ENCODE measurements at places on chromosomes 6 and 20.

GRCh38 chr20:38405132-38405531 is 30.0 kb downstream of the SNHG17 start:
- DNase-seq, result no peak

GRCh38 chr6:150691463-150691862 is 91.8 kb downstream of the PLEKHG1 start:
- DNase-seq, result no peak

DNA sequence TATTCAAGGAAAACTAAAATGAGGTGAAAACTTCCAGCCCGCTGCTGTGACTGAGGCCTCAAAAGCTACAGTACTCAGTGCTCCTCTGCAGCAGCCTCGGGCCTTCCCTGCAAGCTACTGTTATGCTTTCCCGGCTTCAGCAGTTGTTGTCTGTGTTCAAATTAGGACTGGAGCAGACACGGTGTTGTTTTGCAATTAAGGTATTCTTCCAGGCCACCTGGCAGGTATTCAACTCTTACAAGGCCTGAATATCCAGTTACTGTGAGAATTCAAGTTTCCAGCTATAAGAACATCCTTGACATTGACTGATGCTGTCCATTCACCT is 10.7 kb downstream of the TXNDC5 start:
- no peak for DNase-seq

DNA sequence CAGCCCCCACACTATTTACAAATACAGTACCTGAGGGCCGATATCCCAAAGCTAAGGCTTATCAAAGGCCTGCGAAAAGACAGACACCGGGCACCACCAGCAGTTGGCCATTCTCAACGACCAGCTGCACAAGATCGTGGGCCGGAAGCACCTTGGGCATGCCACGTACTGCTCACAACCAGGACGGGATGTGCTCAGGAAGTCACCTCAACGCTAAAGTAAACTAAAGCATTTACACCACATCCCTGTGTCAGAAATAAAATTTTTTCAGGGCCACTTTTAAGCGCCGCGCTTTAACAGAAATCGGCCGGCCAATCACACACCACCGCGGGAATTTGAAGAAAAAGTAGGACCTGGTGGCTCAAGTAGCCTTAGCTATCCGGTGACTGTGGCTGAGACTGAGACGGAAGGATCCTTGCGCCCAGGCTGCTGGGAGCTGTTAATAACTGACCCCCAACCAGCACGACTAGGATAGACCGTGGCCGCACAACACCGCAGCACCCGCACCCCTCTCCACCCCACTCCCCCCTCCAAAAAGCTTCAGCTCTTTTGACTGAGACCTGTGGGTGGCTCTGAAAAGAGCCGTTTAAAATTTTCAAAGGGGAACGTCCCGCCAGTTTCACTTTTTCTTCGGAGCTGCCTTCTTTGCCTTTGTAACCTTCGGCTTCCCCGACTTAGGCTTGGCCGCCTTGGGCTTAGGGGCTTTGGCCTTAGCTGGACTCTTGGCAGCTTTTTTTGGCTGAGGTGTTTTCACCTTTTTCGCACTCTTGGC is 131.2 kb upstream of the BTN3A2 start:
- peak; percentile 53 for DNase-seq

DNA sequence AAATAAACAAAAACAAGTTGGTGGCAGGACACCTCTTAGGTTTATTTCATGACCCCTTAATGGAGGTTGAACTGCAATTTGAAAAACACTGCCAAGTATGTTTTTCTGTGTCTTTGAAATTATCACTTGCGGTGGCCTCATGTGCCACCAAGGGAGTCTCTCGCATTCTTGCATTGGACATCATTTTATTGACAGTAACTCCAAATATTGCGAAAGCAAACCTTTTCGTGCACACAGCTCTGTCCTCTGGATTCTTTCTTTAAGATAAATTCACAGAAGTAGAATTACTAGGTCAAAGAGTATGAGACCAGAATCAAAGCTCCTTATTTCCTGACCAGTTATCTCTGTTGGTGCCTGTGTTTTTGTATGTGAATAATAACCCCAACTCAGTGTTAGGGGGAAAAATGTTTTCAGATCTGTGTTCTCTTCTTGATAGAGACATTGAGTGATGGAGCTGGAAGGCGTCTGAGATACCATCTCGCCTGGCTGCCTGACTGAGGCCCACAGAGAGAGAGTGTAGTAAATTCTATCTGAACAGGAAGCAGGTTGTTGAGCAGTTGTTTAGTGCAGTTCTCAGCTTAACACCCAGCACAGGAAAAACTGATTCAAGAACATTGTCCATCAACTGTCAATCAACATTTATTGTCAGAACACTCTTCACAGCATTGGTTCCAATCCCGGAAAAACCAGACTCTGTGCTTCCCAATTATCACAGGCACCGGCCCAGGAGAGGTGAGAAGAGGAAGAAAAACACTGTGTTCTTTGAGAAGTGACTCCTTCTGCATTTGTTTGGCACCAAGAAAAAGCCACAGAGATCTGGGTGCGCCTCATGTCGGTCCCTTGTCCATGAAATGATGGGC is 2.2 kb upstream of the CCDC167 start:
- DNase-seq, result no peak

GRCh38 chr20:19644085-19644484 is 114.0 kb upstream of the RIN2 start:
- no peak for DNase-seq

DNA sequence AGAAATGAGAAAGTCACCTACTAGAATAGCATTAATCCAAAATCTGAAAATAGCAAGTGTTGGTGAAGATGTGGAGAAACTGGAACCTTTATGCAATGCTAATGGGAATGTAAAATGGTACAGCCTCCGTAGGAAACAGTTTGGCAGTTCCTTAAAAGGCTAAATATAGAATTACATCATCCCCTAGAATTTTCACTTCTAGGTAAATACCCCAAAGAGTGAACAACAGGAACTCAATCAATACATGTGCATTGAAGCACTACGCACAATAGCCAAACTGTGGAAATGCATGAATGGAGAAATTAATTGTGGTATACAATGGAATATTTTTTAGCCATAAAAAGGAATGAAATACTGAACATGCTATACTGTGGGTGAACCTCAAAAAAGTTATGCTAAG is 982.0 kb upstream of the FLRT3 start:
- no peak for DNase-seq

GRCh38 chr20:35088231-35089145 is 4.1 kb downstream of the TRPC4AP start:
- no peak for DNase-seq

DNA sequence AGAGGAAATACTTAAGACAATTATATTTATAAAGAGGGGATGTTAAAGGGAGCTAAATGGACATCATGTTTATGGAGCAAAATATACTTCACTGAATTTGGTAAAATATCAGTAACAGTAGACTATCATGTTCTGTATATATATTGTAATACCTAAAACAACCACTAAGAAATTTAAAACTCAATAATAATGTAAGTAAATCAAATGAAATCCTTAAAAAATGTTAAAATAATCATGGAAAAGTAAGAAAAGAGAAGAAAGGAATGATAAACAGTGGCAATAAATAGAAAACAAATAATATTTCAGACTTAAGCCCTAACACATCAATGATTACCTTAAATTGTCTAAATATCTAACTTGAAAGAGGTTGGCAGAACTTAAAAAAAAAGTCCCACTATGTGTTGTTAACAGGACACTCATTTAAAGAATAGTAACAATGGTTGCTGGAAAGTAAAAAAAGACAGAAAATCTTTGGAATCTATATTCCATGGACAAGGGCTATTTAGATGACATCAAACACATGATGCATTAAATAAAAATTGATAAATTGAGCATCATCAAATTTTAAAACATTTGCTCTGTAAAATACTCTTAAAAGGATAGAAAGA is 842.2 kb upstream of the MAP3K7 start:
- no peak for DNase-seq

DNA sequence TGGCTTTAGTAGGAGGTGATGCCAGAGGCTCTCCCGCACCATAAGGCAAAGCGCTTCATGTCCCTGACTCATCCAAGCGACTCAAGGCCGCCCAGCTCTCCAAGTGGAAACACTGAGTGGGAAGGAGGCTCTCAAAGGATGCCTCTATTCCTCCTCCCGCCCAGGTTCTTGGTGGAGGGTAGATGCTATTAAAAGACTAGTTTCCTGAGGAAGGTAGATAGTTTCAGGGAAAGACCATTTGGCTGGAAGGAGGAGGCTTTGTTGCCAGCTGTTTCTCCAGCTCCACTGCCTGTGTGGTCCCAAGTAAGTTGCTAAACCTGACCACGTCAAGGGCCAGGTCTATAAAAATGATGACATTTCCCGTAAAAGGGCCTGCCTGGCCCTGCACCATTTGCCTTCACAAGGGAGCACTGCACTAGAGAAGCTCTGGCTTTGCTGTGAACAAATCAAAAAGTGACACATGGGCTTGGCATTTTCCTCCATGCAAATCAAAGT is 48.2 kb downstream of the GMDS start:
- no peak for DNase-seq

- no peak for DNase-seq
Measured at GRCh38 chr6:39268171-39268570, 38.9 kb upstream of the KCNK5 start.

DNA sequence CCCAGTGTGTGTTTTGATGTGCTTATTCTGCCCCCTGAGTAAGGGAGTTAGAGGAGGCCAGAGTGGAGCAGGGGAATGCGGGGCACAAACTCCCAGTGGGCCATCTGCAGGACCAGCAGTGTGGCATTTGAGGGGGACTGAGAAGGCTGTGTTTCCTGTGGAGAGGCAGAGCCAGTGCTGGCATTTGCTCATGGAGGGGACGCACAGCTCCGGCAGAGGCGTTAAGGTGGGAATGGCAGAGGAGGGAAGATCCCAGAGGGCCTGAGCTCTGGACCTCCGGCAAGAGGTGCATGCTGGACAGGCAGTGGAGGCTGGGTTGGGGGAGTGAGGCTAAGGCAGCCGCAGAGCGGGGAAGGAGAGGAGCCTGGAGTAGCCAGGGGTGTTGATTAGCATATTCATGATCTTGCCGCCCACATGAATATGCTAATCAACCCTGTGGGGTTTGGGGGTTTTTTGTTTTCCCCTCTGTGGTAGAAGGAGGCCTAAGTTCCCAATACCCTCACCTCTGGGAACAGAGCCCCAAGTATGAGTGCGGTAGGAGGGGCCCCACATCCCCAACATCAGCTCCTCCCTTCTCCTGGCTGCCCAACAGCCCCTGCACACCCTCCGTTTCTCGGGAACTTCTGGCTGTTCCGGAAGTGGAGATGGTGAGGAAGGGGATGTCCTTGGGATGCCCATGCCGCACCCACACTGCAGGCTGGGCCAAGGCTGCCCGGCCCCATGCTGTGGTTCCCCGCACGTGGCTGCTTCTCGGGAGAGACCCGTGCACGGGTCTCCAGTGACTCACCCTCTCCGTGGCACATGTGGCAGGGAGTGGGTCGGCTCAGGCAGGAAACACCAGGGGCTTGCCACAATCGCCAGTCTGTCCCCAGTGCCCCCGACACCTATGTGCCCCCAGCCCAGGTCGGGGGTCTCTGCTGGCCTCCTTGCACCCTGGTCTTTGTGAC is 33.8 kb downstream of the DLGAP4 start:
- DNase-seq, result no peak

DNA sequence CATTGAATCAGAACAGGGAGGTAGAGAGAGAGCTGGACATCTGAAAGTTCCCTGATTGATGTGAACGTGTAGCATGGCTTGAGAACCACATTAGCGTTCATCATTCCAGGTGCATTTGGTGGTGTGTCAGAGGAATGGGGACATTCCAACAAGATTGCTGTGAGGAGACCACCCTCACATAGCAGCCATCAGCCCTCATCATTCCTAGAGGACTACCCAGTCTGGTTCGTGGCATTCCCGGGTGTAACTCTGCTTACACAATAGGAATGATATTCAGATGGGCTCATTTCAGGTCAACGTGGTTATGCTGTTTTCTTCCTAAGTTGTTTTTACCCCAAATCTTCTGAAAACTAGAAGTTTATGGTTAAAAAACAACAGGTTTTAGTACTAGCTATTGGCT is 62.2 kb upstream of the KLHL31 start:
- DNase-seq, result no peak

DNA sequence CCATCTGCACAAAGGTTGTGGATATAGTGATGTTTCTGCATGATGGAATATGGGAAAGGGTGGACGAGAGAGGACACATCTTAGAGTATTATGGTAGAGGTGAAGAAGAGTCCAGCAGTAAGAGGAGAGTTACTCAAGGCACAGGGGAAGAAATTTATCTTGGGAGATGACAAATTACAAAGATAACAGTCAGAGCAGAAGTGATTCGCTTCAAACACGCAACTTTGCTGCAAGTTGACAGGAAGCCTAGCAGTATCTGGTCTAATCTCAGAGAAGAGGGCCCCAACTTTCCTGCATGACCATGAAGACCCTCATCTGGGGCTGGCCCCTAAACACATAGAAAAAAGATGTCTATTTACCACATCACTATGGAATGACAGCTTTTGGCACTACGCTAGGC is 1.2 kb upstream of the CALHM6 start:
- no peak for DNase-seq

GRCh38 chr6:136085370-136086115 is 164.6 kb downstream of the MTFR2 start:
- no peak for DNase-seq

DNA sequence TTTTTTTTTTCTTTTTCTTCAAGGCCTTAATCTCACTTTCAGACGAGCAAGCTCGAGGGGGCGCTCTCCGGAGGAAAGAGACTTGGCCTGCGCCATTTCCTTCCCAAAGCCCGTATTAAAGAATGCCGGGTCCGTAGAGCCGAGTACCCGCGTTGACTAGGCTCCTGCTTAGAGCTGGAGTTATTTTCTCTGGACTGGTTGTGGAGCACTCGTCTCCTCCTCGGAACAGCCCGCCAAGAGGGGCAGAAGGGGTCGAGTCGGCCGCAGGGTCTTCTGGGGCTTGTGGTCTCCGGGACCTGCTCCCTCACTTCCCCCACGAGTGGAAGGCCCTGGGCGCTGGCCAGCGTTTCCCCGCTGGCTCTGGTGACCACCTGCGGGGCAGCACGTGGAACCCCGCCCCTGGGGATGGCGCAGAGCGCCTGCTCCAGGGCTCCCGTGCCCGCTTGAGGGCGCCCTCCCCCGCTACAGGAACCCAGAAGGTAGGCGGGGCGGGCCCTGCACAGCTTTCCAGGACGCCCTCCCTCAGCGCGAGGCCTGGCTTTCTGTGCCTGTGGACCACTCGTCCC is 2.7 kb upstream of the MEI4 start:
- DNase-seq, result no peak

- DNase-seq, result no peak
Measured at GRCh38 chr6:81770381-81770780, 17.9 kb upstream of the TENT5A start.

DNA sequence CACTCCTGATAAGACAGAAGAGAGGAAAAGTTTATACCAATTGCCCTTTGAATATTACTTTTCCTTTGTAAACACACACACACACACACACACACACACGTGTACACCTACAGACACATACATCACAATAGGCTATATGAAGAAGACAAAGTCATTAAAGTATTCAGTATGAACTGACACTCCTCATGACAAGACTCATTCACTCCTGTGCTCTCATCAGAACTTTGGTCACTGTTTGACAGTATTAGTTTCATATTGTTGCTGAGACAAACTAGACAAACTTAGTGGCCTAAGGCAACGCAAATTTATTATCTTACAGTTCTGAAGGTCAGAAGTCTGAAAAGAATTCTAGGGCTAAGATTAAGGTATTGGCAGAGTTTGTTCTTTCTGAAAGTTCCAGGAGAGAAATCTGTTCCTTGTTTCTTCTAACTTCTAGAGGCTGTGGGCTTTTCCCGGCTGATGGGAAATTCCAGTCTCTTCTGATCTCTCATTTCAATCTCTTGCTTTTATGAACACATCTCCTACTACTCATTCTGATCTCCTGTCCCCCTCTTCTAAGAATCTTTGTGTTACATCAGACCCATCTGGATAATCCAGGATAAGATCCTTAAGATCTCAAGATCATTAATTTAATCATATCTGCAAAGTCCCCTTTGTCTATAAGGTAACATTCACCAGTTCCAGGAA is 171.3 kb downstream of the HACE1 start:
- no peak for DNase-seq

- DNase-seq, result no peak
Measured at GRCh38 chr20:24815931-24816330, 133.1 kb upstream of the CST7 start.
